Renal cortical epithelial cell (primary cell): ENCODE measurements at places on chromosomes 3 and 15.

- no peak for DNase-seq
Observed at GRCh38 chr15:31373970-31374369, 47.3 kb downstream of the KLF13 start.

- no peak for DNase-seq
Observed at GRCh38 chr3:11438646-11439045, 166.4 kb downstream of the ATG7 start.

DNA sequence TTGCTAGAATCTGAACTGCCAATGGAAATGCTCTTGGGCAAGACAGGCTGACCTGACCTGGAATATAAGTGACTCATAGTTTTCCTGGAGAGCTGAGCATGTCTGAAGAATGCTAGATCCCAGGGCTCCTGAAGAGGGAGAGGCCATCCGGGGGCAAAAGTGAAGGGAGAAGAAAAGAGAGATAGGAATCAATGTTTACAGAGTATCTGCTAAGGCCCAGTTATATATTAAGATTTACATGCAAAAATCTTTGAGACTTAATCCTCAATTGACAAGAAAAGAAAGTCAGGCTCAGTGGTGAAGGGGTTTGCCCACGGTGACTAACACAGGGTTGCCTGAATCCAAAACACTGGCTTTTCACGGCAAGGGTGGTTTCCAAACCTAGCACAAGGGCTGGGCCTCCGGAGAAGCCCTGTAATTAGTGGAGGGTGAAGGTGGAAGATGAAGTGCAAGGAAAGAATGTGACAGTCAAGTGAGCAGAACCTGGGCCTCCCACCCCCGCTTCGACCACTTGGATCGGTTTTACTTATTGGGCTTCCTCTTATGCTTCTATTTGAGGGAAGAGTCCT is 91.7 kb upstream of the FGF12 start:
- DNase-seq, result peak; percentile 93

GRCh38 chr3:111473550-111473949 is 68.4 kb upstream of the CD96 start:
- no peak for DNase-seq

- DNase-seq, result no peak
Observed at GRCh38 chr15:85336880-85337279, 43.5 kb upstream of the AKAP13 start.

- DNase-seq, result peak; percentile 37
Observed at GRCh38 chr3:45826321-45826720, 15.6 kb downstream of the LZTFL1 start.

DNA sequence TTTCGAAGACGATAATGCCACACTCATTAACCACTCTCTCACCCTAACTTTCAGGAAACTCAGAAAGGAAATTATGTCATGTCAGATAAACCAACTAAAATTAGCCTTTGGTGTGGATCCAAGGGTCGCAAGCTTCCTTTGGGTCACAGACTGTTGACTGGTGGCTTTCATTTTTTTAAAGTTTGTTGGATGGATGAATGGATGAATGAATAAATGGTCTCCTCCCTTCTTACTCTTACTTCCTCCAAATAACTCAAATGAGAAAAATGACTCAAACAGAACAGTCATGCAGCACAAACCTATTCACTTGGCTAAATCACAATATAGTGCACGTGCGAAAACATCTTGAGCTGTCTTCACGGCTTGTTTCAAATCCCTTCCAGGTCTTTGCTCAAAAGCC is 82.9 kb upstream of the HACD2 start:
- peak; percentile 42 for DNase-seq

DNA sequence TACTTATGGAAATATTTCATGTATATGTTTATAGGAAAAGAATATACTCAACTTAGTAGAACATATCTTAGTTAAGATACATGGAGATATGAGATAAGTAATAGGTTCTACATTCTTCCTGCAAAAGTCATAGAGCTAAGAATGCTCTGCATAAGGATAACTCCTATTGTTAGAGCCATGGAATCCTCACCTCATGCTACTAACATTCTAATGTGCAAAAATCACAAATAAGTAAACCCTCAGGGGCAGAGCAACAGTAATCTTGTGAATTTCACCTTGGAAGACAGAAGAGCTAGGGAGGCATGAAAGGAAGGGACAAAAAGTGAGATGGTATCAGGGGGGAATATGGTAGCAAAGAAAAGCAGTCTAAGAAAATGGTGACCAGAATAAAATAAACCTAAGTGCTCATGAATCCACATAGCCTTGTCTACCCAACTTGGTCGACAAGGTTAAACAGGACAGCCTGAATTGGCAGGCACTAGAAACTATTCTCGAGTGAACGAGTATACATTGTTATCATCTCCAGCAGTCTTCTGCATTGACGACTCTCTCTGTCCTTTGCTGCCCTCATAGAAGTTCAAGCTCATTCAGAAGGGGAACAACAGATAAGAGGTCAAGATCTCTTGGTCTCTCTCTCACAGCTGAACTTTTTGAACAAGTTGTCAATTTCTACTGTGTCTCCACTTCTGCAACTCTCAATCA is 52.8 kb downstream of the XRN1 start:
- no peak for DNase-seq

- DNase-seq, result peak; percentile 86
Observed at GRCh38 chr3:97863031-97863430, 41.2 kb downstream of the CRYBG3 start.
